ENCODE measurements at places on chromosomes 7 and 10.

DNA sequence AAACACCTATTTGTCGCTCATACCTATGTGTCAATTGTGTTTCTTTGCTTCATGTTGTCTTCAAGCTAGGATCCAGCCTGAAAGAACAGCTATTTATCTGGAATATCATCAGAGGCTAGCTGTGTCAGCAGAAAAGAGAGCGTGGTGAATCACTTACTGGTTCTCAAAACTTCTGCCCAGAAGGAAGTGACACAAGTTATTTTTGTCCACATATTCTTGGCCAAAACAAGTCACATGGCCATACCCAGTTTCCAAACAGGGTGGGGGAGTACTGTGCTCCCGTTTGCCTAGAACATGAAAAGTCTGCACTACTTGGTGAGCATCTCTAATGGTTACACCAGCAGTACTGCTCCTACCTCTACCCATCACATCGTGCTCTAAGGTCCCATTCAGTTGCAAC lies 160.9 kb upstream of the CSTF2T start:
- DNase-seq: no peak

- no peak for DNase-seq
Measured at GRCh38 chr7:44439926-44440325, 50.5 kb downstream of the NUDCD3 start.

DNA sequence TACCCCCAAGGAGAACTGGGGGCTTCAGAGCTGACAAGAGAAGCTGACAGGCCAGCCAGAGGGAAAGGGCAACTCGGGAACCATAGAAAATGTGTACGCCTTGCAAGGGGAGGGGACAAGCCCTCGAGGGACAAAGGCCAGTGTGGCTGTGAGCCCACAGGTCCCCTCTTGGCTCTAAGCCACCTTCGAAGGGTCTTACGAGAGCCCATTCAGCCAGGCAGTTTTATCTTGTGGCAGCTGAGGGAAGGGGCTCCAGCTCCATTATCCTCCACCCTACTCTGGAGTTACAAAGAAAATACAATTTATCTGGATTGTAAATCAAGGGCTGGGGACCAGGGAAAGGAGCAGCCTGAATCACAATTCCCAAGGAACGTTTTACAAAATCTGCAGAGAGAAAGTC lies 159.5 kb upstream of the ZMIZ1 start:
- no peak for DNase-seq

DNA sequence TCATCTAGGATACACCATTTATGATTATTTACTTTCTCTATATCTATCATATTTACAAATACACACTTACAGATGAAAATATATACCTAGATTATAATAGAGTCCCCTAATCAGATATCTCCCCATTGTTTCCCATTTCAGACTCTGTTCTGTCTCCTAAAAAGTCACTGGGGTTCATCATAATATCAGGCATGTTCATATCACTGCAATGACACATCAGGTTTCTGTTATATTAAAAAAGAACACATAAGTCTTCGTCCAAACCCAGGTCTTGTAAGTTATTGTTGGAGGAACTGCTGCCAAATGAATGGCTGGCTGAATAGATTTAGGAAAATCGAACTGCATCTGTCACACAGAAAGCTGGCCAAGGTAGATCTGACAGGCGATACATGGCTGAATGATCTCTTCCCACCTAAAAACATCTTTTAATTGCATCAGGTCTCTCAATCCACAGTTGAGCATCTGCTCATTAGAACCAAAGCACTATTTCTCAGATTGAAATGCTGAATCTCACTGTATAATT lies 178.7 kb downstream of the CACNA2D1 start:
- DNase-seq: no peak

- DNase-seq: no peak
Measured at GRCh38 chr10:113139699-113140098, 189.7 kb downstream of the TCF7L2 start.

- no peak for DNase-seq
Measured at GRCh38 chr7:64999165-65000004, 7.1 kb downstream of the ERV3-1 start.

- no peak for DNase-seq
Measured at GRCh38 chr10:7480742-7481367, 70.0 kb upstream of the SFMBT2 start.

GRCh38 chr7:104480529-104480928 lies 152.1 kb downstream of the LHFPL3 start:
- no peak for DNase-seq

GRCh38 chr10:51651063-51651462 lies 48.3 kb downstream of the CSTF2T start:
- no peak for DNase-seq

DNA sequence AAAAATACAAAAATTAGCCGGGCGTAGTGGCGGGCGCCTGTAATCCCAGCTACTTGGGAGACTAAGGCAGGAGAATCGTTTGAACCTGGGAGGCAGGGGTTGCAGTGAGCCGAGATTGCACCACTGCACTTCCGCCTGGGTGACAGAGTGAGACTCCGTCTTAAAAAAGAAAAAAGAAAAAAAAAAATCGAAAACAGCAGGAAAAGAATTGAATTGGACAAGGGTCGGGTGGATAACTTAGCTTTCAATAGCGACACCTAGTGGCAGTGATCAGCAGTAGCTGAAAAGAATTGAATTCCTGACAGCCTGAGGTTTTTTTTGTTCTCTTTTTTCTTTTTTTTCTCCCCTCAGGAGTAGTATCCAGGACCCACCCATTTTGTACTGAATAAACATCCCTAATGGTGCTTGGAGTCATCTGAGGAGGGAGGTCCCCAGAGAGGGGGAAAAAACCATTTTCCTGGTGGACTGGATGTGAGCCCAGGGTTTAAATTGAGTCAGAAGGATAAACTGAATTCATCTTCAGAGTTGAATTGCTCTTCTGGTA lies 55.1 kb downstream of the CYCS start:
- peak; percentile 52 for DNase-seq

GRCh38 chr10:70430493-70431445 lies 10.7 kb downstream of the NODAL start:
- no peak for DNase-seq

GRCh38 chr7:26349005-26349915 lies 57.6 kb downstream of the SNX10 start:
- DNase-seq: peak; percentile 35

GRCh38 chr10:58641095-58641531 lies 128.4 kb downstream of the BICC1 start:
- no peak for DNase-seq

GRCh38 chr10:48804740-48805182 lies 120.1 kb downstream of the WDFY4 start:
- DNase-seq: peak; percentile 3

DNA sequence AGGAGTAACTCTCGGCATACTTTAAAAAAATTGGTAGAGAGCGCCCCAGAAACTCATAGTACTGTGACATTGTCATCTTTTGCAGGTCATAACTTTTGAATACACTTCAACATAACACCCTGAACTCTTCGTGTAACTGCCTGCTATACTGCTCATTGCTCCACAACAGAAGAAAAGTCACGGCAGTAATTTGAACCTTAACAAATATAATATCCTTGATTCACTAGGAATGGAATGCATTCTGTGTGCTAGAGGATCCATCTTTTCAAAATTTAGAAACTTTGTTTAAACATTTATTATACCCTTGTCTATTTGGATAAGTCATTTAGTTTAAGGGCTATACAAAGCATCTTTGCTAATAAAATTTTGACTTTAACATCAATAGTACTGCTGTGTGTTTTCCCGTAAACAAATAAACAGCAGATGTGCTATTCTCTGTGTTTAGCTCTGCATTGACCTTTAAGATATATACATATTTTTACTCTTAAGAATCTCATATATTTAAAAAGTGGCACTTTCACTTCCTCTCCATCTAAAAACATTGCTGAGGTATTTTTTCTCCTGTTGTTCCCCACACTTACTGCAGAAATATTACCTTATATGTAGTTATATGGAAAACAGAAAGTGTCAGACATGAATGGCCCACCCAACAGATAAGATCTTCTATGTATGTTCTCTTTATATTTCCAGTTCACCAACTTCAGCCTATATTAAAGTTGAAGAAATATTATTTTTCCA lies 217.6 kb upstream of the TMEM229A start:
- no peak for DNase-seq

- no peak for DNase-seq
Measured at GRCh38 chr7:155848691-155849669, 36.7 kb upstream of the SHH start.

All from SK-N-MC (cell line).